Activated CD8-positive, alpha-beta memory T cell treated with anti-CD3 and anti-CD28 coated beads for 24 hours (primary cell): ENCODE measurements at places on chromosomes 11 and 22.
A peak's percentile ranks its signal among the peaks of the same experiment; 100 is the strongest.

- DNase-seq = no peak
These were observed 86.1 kb upstream of the TOP3B start for GRCh38 chr22:22068657-22069056.

- DNase-seq = no peak
These were observed 1065.3 kb downstream of the OPCML start for GRCh38 chr11:132466983-132467382.

- no peak for DNase-seq
These were observed 12.7 kb upstream of the B4GALNT4 start for GRCh38 chr11:356610-357009.

GRCh38 chr11:69922015-69922595 is 102.9 kb upstream of the FGF3 start:
- DNase-seq = no peak

DNA sequence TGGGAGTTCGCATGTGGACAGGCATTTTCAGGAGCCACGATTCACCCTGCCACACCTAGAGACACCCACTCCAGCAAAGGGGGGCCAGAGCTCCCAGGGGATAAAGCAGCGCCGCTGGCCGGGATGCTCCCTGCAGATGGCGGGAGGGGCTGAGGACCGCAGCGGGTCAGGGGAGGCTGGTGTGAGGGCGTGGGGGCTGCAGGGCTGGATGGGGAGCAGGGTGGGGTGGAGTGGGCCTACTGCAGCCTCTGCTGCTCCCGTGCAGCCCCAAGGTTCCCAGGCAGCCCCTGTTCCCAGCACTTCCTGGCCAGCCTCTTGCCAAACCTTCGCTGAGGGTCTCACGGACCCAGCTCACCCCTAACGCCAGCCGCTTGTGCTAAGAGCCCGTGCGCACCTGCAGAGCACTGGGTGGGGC is 13.0 kb downstream of the MUC5B start:
- no peak for DNase-seq

DNA sequence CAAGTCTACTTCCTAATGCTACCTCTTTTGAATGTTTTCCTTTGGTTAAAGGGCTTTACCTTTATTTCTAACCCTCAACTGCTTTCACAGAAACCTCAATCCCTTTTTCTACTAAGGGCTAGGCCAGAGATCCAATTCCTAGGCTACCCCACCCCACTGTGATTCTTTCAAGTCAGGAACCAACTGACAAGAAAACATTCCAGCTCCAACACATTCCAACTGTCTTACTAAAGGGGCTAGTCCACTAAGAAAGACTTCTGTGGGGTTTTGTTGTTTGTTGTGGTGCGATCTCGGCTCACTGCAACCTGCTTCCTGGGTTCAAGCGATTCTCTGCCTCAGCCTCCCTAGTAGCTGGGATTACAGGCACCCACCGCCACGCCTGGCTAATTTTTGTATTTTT is 151.3 kb downstream of the APOL5 start:
- DNase-seq = no peak

DNA sequence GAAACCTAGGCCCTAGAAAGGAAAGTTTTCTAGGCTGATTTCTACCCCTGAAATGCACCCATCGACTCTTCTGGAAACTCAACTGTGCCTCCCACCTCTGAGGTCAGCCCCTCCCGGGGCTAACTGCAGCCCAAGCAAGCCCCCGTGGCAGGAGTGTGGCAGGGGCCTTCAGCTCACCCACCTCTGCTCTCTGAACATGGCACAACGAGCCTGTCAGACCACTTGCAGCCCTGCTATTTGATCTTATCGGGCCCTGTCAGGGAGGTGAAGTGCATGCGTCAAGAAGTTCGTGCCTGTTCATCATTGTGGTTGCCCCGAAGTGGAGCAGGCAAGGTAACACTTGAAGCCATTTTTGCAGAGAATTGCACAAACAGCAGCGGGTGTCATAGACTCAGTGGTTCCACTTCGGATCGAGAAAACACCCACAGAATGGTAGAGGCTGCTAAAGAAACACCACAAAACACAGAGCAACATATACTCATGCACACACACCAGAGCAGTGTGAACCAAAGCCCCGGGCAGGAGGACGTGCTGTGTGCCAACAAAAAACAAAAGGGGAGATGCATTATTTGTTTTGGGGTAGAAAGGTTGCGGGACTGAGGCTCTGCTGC is 262.7 kb downstream of the ETS1 start:
- DNase-seq = peak; percentile 90

DNA sequence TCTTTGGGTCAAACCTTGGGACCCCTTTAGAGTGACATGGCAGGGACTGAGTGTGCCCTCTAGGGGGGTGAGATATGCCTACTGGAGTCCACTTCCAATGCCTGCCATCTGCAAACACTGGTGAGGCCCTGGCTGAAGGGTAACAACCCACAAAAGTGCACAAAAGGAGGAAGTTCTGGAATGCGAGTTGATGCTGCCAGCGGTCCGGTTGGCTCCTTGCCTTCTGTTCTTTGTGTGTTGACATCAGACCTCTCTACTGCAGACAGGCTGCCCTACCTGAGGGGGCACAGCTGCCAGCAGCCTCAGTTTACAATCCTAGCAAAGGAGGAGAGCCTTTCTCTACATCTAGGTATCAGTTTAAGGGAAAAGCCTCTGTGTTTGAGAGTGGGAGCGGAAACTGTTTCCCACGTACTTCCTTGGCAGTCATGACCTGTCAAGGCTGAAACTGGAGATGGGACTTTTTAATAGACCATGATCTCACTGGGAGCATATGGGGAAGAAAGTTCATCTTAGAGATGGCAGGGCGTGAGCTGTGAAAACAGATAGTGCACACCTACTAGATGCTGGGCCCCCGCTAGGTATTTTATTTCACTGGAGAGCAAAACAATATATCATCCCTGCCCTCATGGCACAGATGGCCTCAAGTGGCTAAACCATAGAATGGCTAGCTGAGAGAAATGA is 27.2 kb downstream of the BMAL1 start:
- DNase-seq = no peak

- DNase-seq = no peak
These were observed 55.3 kb downstream of the KIRREL3 start for GRCh38 chr11:126945319-126945718.

- DNase-seq = no peak
These were observed 22.9 kb upstream of the ABTB2 start for GRCh38 chr11:34380696-34381095.

DNA sequence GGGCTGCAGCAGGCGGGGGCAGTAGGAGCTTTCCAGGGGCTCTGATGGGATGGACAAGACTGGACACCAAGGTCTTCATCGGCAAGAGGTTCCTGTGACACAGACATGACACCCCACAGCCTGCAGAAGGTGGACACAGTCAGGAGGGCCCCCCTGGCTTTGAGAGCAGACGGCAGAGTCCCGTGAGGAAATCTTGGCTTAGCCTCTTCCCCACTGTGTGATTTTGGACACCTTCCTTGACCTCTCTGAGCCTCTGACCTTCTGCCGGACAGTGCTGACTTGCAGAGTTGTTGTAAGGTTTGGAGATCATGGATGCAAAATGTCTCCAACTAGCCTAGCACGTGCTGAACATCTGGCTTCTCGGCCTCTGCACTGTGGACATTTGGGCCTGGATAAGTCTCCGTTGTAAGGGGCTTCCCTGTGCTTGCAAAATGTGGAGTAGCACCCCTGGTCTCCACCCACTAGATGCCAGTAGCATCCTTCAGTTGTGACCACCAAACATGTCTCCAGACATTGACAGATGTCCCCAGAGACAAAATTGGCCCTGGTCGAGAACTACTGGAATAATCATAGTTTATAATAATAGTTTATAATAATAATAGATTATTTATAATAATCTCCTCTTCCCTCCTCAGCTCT is 54.6 kb downstream of the MCM5 start:
- no peak for DNase-seq

DNA sequence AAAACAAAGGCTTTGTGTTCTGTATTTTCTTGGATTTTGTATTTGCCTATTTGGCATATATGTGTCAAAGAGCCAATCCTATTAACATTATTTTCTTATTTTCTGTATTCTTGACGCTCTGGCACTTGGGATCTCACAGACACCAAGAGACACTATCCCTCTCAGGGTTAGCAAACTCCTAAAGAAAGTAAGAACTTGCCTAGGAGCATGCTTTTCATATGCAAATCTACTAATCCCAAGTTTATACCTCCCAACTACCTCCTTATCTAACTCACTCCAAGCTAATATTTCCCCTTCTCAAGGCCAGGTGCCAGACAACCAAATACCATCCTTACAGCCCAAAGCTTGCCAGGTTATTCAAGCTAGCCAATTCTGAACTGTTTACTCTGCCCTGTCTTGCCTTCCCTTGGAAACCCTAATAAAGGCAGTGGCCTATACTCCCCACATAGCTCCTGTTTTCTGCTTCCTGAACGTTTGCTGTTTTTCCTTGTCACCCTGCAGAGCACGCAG is 455.4 kb upstream of the ANO3 start:
- DNase-seq = no peak

DNA sequence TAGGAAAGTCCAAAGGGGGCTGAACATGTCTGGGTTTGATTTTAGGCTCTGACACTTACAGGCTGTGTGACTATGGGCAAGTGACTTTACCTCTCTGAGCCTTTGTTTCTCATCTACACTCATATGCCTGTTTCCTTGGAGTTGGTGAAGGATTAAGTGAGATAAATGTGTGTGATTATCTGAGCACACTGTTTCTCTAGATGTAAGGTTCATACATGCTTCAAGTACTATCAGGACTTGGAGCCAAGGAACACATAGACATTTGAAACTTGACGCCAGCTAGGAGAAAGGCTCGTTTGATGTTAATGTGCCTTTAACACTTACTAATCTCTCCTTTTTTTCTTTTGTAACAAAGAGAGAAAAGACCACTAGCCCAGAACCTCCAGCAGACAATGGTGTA is 9.7 kb downstream of the CRYBB1 start:
- no peak for DNase-seq

DNA sequence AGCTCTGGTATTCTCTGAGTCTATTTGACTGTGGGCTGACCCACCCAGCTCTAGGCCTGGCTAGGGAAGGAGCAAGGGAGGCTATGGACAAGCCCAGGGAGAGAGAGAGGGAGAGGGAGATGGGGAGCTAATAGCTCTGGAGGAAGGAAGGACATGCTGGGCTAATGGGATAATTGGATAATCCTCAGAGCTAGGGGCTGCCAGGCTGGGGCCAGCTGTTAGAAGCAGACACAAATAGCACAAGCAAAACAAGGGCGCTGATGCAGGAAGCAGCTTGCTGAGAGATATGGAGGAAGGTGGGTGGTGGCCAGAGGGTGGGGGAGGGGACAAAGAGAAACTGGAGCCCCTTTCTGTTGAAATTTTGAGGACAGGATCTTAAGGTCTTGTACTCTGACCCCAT is 23.2 kb downstream of the ADORA2A start:
- DNase-seq = no peak

DNA sequence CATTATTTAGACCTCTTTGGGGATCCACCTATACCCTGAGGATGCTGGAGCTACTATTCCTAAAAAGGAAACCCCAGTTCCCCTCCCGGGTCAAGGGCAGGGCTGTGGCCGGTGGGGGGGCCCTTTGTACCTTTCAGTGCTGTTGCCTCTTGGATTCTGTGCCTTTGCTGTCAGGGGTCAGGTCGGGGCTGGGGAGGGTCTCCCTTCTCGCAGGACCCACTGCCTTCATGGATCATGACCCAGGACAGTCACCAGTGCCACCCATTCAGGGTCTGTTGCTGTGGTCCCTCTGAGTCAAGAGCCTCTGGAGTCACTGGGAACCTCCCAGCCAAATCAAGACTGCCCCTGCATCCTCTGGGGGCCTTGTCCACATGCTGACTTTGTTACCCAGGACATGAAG is 78.1 kb upstream of the CCND1 start:
- DNase-seq = no peak

DNA sequence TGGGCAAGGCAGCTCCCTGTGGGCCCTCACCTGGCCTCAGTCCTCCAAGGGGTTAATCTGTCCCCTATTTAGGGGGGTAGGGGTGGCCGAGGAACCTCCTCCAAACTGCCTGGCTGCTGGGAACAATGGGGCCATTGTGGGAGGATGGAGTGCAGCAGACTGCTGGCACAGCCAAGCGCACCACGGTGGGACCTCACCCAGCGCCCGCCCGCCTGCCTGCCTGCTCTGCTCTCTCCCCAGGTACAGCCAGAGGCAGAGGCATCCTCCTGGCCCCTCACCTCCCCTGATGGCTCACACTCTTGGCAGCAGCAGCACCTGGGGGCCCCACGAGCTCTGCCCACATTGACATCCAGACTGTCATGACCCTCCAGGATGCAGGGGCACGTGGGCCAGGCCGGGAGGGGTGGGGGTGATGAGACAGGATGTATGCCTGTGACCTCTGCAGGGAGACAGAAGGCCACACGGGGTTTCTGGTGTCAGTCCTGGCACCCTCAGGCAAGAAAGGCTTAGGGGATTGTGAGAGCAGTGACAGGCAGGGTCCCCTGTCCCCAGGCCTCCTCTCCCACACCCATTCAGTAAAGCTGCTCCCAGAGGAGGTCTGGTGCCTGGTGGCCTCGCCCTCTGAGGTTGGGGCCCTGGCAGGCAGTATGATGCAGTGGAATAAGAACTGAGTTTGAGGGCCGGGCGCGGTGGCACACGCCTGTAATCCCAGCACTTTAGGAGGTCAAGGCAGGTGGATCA is 11.4 kb downstream of the BCL9L start:
- peak; percentile 87 for DNase-seq

DNA sequence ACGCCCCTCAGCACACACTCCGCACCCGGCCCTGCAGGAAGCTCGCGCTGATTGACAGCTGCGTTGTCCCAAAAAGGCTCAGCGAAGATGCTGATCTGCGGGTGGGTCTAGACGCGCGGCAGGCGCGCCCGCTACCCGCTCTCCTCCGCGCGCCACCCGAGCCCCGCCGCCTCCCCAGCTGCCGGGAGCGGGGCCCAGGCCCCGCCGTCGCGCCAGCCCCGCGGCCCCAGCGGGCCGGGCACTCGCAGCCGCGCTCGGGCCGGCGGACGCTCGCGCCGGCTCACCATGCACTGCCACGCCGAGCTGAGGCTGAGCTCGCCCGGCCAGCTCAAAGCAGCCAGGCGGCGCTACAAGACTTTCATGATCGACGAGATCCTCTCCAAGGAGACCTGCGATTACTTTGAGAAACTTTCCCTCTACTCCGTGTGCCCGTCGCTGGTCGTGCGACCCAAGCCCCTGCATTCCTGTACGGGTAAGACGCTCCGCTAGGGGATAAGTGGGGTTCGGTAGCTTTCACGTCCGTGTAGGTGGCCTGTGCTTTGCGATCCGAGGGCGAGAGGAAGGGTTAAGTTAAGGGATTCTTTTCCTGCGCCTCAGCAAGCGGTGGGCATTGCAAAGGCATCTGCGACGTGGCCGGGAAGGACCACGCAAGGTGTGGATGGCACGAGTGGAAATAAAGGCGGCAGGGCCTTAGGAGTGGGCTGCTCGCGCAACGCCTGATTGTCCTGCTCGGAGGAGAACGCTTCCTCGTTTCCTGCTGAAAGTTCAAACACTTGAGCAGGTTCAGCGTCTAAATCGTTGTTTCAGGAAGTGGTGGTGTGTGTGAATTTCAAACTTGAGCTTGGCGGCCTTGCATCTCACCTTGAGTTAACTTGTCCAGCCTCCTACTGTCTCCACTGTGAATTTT is at the start of gene BARX2:
TSS of gene BARX2 (plus strand) at position 98 of the 907 bp plus-strand sequence. CDS start at position 286, 188 bp downstream.
- DNase-seq = peak; percentile 60

DNA sequence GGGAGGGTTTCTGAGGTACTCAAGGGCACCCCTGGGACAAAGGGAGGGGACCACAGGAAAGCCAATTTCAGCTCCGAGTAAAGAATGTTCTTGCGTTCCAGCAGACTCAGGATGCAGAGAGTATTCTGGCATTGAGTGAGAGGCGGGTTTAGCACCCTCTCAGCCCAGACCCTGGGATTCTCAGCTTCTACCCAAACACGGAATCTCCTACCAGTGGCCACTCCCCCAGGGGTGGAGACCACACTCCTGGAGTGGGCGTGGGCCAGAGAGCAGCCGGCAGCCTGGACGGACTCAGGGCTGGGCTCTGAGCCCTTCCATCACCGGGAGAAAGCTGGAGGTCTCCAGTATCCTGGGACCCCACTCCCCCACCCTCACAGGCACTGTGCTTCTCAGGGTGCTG is 26.1 kb upstream of the TTLL12 start:
- DNase-seq = no peak
